Mesendoderm (in vitro differentiated cells): ENCODE measurements at places on chromosomes 4 and X.

DNA sequence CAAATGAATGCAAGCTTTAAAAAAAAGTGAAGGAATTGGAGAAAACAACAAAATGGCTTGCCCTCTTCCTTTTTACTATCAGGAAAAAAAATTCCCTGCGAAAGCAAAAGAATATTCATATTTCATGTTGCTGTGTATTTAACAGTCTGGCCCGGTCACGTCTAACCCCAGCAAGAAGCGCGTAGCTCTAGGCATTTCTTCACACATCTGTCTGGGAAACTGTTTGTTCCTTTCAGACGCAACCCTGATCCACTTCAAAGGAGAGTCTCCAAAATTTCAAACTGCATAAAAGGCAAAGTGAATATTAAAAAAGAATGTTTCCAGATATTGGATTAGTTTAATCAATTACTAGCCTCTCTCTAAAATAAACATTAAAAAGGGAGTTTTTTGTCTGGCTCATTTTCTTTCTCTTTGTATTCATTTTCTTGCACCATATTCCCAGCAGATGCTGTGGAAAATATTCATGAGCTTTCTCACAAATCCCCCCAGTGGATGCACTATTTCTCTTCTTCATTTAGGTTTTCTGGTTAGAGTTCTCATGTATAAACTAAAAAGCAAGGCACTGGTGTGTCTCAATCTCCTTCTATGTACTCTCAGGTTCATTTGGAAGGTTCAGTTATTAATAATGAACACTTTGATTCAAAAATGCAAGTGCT is 145.3 kb downstream of the MID1 start:
- no peaks in the 10 kb centered on the region for H3K36me3 ChIP-seq
- peaks cover 2% of the 10 kb centered on the region for H3K4me1 ChIP-seq
- no peak overlapping the region for H3K27ac ChIP-seq
- no peak overlapping the region for H3K4me3 ChIP-seq
- DNase-seq: no peak
- no peaks in the 10 kb centered on the region for H3K27me3 ChIP-seq

GRCh38 chr4:60992037-60992436 is 208.1 kb upstream of the ADGRL3 start:
- H3K27me3 ChIP-seq: no peaks in the 10 kb centered on the region
- H3K4me1 ChIP-seq: no peaks in the 10 kb centered on the region
- no peak overlapping the region for H3K27ac ChIP-seq
- no peaks in the 10 kb centered on the region for H3K36me3 ChIP-seq
- no peak overlapping the region for H3K4me3 ChIP-seq

DNA sequence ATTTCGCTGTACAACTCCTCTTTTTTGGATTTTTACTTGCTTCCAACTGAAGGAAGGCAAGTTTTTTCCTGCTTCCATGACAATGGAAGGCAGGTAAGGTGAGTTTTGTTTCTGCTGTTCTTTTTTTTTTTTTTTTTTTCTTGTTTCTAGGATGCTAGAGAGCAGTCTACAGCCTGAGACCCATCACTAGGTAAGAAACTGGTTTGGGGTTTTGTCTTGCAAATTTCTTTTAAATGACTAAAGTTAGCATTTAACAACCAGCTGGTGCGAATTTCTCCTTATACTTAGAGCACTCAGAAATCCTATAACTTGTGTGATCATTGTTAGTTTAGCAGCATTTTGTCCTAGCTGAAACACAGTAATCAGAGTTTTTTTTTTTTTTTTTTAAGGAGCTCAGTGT is 378.4 kb upstream of the CNKSR2 start:
- no peaks in the 10 kb centered on the region for H3K36me3 ChIP-seq
- DNase-seq: peak; percentile 10
- H3K27ac ChIP-seq: no peak overlapping the region
- H3K4me3 ChIP-seq: no peak overlapping the region
- H3K27me3 ChIP-seq: no peaks in the 10 kb centered on the region

DNA sequence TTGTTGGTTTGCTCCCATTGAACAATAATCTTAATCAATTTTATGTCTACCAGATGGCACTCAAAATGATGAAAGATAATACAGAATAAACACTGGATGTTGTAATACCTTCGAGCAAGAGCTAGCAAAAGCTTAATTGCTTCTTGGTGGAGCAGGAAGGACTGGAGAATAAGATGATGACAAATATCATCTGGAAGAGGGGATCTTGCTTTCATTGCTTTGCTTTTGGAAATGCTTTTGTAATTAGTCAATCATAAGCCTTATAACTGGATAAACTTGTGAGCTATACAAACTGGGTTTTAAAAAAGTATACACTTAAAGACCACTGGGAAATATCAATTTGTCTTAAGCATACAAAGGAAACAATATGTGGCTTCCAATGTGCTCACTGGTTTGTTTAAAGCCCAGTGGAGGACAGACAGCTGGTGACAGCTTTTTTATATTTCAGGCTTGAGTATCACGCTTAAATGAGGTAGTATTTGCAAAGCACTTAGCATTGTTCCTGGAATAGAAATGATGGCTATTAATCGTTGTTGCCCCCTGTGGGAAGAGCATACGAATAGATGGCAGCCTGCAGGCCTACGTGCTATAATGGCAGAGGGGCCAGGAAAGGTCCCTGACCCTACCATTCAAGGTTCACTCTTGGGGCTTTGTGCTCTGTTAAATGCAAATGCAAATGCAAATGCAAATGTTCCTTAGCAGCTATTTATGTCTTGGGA is 61.2 kb downstream of the TMEM150C start:
- H3K36me3 ChIP-seq: no peaks in the 10 kb centered on the region
- DNase-seq: no peak
- H3K27ac ChIP-seq: no peak overlapping the region
- no peak overlapping the region for H3K4me3 ChIP-seq

- no peaks in the 10 kb centered on the region for H3K36me3 ChIP-seq
- H3K4me3 ChIP-seq: no peak overlapping the region
- no peaks in the 10 kb centered on the region for H3K27me3 ChIP-seq
- H3K4me1 ChIP-seq: no peaks in the 10 kb centered on the region
- H3K27ac ChIP-seq: no peak overlapping the region
Measured at GRCh38 chr4:154415313-154415712, 76.3 kb downstream of the DCHS2 start.

- H3K4me1 ChIP-seq: peaks cover 3% of the 10 kb centered on the region
- H3K36me3 ChIP-seq: no peaks in the 10 kb centered on the region
- H3K27ac ChIP-seq: no peak overlapping the region
- H3K4me3 ChIP-seq: no peak overlapping the region
- no peaks in the 10 kb centered on the region for H3K27me3 ChIP-seq
Measured at GRCh38 chr4:152160225-152160800, 375.6 kb downstream of the FBXW7 start.
